ENCODE measurements at places on chromosomes 13 and 19.
A peak's percentile ranks its signal among the peaks of the same experiment; 100 is the strongest.

DNA sequence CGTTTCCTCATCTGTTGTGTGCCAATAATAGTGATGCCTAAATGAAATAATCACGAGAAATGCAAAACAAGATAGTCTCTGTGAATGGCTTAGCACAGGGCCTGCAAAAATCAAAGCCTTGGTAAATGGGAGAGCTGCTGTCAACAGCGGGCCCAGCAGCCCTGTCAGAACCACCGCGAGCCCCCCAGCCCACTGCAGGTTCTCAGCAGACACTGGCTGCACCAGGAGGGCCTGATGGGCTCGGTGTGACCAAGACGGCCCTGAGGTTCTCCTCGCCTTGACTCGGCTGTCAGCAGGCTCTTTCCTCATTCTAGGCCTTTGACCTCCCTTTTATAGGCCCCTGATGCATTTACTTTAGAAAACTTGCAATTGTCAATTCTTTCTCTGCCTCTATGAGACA lies 90.9 kb upstream of the GPR183 start:
- no peak for DNase-seq

- no peak for DNase-seq
These were observed 93.3 kb downstream of the PIBF1 start for GRCh38 chr13:72875233-72875632.

DNA sequence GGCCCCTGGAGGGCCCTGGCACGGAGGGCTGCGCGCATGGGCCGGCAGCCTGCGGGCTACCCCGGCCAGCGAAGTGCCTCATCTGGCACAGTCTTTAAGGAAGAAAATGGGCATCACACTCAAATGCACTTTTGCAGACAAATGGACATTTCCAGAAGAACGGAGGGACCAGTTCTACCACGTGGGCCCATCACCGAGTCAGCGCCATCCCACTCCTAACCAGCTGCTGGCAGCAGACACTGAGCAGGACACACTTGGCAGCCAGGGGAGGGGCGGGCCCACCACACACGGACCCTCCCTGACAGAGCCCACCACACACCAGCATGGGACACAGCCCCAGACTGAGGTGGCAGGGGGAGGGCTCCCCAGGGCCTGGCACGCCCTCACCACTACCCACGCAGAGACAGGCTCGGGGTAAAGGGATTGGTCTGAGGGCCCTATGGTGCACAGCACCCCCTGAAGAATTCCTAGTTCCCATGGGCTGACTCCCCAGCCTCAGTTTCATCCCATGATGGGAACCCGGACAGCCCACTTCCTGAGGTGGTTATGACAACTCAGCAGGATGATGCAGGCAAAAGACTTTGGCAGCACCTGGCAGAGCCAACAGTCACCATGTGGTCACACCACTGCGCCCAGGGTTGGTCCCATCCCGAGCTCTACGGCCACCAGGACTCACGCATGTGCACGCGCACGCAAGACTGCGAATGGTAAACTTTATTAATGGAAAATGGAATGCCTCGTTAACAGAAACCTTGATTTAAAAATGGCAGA lies 18.7 kb upstream of the TINCR start:
- DNase-seq = no peak

- no peak for DNase-seq
These were observed 28.2 kb downstream of the DACH1 start for GRCh38 chr13:71838842-71839241.

DNA sequence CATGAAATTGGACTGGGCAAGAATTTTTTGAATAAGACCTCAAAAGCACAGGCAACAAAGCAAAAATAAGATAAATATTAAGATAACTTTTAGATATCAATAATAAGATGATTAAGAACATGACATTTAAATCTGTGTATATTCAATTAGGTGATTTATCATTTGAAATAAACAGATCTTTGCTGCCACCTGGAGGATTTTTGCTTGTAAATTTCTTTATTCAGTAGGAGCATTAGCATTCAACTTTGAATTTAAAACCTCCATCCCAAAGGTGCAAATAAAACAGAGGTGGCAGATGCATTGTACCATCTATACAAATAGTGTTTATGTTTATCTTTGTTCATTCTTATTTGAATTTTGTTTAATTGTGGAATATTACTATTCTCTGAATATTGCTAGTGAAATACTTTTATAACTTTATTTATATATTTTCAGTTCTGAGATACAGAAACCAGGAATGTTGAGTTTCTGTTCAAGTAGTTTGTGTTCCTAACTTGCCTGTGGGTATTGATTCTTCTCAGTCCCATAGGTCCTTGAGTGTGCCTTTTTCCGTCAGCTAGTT lies 20.9 kb downstream of the COG6 start:
- peak; percentile 14 for DNase-seq

GRCh38 chr13:45109102-45109720 lies 11.1 kb upstream of the GTF2F2 start:
- no peak for DNase-seq

DNA sequence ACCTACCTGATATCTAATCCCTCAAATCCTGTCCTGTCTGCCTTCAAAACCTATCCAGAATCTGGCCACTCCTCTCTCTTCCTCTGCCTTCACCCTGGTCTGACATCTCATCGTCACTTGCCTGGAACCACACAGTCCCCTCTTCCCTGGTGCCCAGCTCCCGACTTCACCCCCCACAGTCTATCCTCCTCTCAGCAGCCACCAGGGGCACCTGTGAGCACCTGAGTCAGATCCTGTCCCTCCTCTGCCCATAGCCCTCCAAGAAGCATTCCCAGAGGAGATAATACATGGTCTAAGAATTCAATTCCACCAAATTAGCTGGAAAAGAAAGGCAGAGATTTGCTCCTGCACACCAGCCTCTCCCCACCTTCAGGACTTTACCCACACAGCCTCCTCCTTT lies 48.9 kb downstream of the ZNRF4 start:
- DNase-seq = no peak

DNA sequence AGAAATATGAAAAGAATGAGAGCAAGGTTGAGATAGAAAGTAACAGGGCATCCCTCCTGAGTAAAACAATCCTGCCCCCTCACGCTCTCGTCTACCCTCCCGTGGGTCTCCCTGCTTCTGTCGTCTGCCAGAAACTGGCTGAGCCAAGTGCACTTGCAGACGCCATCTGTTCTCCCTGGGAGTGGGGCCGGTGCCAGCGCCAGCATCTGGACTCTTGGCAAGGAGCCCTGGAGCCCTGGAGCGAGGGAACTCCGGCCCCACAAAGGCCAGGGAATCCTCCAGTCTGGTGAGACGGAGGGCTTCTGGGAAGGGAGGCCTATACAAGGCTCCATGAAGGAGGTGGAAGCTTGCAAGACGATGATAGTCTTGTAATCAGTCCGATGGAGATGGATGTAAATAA lies 2.3 kb upstream of the TMEM91 start:
- peak; percentile 78 for DNase-seq

DNA sequence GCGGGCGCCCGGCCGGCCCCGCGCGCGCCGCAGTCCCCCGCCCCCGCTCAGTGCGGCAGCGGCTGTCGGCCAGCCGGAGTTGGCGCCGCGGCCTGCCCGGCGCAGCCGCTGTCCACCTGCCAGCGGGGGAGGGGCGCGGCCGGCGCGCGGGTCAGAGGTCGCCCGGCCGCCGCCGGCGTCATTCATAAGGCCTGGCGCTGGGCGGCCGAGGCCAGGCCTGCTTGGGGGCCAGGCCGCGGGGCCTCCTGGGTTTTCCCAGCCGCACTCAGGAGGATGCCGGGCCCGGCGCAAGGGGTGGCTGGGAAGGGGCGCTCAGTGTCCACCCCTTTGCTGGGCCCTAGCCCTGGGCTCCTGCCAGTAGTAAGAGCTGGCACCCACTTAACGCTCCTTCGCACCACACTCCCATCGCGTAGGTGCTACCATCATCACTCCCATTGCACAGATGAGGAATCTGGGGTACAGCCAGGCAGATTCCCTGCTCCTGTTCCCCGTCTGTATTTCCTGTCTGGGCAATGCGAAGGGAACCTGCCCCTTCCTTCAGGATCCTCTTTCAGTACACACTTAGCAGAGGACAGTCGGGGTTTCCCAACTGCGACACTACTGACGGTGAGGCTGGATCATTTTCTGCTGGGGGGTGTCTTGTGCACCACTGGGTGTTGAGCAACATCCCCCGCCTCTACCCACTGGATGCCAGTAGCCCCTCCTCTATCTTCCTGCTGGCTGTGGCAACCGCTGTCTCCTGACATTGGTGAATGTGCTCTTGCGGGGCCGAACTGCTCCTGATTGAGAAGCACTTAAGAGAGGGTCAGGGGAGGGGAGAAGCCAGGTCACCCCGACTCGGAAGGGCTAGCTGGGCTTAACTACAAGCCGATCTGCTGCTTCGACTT lies 846 bp upstream of the PRKACA start:
- DNase-seq = no peak

DNA sequence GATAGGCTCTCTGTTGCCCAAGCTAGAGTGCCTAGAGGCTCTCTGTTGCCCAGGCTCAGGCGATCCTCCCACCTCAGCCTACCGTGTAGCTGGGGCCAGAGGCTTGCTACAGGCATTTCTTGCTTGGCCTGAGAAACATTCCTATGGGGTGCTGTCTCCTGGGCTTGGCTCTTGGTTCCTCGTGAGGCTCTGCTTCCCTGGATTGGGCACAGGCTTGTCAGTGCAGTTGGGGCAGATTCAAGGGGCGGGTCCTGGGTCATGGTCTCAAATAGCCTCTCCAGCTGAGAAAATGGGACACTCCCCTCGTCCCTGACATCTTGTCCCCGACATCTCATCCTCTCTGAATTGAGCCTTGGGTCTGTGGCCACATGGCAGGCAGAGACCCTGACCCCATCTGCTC lies 4.9 kb downstream of the TSSK6 start:
- DNase-seq = no peak

DNA sequence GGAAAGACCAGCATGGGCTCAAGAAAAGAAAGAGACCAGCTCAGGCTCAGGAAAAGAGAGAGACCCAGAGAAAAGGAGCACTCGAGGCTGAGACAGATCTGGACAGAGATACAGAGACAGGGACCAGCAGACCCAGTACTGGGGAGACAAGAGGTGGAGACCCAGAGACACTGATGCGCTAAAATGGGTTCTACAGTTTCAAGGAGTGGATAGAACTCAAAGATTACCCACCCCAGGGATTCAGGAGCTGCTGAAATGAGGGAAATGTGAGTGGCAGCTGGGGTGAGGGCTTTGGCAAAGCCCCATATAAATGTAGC lies 609 bp upstream of the ZSCAN18 start:
- no peak for DNase-seq

DNA sequence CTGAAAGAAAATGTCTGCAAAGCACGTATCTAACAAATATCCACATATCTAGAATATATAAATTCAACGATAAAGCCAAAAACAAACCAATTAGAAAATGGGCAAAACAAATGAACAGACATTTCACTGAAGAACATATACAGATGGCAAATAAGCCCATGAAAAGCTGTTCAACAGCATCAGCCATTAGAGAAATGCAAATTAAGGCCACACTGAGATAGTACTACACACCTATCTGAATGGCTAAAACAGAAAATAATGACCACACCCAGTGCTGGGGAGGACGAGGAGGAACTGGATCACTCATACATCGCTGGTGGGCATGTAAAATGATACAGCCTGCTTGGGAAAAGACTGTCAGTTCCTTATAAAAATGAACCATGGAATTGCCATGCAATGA lies 32.0 kb downstream of the PDCD5 start:
- no peak for DNase-seq

DNA sequence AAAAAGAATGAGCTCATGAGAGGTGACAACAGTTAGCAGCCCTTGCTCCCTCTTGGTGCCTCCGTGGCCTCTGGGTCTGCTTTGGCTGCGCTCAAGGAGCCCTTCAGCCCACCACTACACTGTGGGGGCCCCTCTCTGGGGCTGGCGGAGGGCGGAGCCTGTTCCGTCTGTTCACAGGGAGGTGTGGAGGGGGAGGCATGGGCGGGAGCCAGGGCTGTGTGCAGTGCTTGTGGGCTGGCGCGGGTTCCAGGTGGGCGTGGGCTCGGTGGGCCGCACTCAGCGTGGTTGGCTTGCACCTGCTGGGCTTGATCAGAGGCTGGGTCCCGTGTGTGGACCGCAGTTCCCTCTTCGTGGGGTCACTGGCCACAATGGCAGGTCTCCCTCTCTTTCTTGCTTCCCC lies 953.4 kb upstream of the PRR20A start:
- DNase-seq = no peak

DNA sequence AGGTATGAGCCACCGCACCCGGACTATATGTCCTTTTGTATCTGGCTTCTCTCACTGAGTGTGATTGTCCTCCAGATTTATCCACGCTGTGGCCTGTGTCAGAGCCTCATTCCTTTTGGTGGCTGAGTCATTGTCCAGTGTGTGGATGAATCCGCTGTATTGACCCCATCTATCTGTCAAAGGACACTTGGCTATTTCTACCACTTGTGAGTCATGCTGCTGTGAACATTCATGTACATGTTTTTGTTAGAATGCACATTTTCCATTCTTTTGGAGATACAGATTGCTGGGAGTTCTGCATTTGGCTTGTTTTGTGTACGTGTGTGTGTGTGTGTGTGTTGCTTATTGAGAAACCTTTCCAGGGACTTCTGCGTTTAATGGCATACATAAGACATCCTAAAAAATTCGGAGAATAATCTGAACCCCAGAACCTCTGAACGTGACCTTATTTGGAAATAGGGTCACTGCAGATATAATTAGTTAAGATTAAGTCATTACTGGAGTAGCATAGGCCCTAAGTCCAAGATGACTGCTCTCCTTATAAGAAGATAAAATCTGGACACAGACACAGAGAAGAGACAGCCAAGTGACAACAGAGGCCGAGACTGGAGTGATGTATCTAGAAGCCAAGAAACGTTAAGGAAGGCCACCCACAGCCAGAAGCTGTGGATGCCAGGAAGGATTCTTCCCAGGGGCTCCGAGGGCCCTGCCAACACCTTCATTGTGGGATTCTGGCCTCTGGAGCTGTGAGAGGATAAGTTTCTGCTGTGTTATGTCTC lies 4.9 kb upstream of the GIPC3 start:
- DNase-seq = no peak

DNA sequence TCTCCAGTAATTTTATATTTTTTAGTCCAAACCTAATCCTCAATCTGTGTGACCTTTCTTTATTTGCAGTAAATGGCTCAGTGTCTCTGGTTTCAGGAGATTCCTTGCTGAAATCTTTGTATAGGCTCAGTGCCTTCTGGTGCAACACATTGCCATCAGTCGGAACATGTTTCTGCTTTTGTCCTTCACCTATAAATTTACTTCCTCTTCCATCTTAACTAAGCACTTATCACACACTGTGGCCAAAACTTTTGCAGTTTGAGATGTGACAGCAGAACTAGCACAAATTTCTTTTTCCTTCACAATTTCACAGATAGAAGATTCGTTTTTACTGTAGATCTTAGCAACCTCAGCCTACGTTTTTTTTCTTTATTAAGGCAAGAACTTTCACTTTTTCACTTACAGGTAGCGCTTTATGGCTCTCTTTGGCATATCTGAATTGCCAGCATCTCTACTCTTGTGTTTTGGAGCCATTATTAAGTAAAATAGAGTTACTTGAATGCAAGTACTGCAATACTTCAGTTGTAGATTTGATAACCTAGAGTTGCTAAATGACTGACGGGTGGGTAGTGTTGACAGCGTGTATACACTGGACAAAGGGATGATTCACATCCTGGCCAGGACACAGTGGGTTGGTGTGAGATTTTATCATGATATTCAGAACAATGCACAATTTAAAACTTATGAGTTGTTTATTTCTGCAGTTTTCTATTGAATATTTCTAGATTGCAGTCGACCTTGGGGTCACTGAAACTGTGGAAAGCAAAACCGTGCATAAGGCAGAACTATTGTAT lies 44.3 kb downstream of the NDFIP2 start:
- no peak for DNase-seq

- no peak for DNase-seq
These were observed 79.9 kb upstream of the UBAC2 start for GRCh38 chr13:99120751-99121150.

Measured in NCI-H2107 (cell line).